CD14-positive monocyte (primary cell): ENCODE measurements at places on chromosomes 7 and 10. TPM values are rescaled to one million over a fixed set of nuclear protein-coding genes. Genes with fewer than 3 reads are reported as not detected.

DNA sequence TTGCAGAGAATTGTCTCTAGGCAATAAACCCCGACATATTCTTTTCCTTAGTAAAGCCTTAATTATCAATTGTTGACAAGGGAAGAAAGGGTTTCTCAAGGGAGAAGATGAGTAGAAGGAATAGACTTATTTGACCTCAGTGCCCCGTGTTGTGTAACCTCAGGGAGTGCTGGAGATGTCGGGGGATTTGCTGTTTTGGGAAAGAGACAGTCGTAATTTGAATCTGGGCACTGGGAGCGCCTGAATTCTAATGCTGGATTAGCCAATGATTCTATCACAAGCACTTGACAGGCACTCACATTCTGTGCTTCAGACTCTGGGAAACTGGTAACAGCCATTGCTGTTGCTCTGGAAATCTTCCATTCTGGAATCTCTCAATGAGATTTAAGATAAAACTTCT lies 13.8 kb upstream of the LMOD2 start:
- H3K4me3 ChIP-seq: no peak overlapping the region
- no peaks in the 10 kb centered on the region for H3K4me1 ChIP-seq
- no peaks in the 10 kb centered on the region for H3K36me3 ChIP-seq
- H3K27ac ChIP-seq: no peak overlapping the region

DNA sequence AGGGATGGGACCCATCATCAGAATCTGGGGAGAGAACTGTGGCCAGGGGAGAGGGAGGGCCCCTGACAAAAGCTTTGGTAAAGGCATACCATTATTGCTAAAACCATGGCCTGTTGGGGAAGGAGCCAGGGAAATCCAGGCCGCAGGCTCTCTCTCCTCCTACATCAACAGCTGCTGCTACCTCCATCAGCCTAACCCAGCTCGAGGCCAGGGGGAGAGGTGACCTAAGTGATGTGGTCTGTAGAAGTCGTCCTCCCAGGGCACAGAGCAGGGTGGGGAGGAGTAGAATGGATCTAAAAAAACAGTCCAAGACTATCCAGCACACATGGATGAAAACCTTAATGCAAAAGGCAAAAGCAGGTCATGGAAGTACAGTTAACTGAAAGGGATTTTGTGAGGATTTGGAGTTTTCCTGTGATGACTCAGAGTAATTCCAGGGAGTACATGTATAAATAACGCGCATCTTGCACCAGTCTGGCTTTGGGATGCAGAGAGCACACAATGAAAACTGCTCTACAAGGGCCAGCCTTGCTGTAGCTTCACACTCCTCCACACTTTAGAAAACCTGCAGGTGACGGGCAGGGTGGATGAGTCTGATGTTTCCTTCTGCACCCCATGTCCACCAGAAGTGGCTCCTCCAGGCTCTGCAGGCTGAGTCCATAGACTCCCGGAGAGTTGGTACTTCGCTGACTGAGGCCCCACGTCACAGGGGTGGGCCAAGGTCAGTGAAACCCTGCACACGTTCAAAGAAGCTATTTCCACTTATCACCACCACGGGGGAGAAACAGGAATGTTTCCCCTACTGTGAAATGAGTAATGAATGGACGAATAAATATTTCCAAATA lies 38.5 kb upstream of the MSMB start:
- H3K27ac ChIP-seq: no peak overlapping the region
- peaks cover 29% of the 10 kb centered on the region for H3K4me1 ChIP-seq
- no peak for DNase-seq
- H3K27me3 ChIP-seq: no peaks in the 10 kb centered on the region

GRCh38 chr10:131406676-131407392 lies 95.3 kb upstream of the TCERG1L start:
- no peaks in the 10 kb centered on the region for H3K4me1 ChIP-seq
- H3K36me3 ChIP-seq: no peaks in the 10 kb centered on the region
- no peak for DNase-seq
- no peak overlapping the region for H3K27ac ChIP-seq
- no peaks in the 10 kb centered on the region for H3K27me3 ChIP-seq
- H3K4me3 ChIP-seq: no peak overlapping the region

GRCh38 chr7:118186501-118186900 lies 2.5 kb downstream of the LSM8 start:
- H3K36me3 ChIP-seq: peaks cover 43% of the 10 kb centered on the region
- H3K4me1 ChIP-seq: peaks cover 15% of the 10 kb centered on the region
- H3K4me3 ChIP-seq: no peak overlapping the region
- DNase-seq: no peak
- no peaks in the 10 kb centered on the region for H3K27me3 ChIP-seq

GRCh38 chr7:1758859-1759521 lies 88.9 kb downstream of the ELFN1 start:
- H3K27me3 ChIP-seq: no peaks in the 10 kb centered on the region
- no peaks in the 10 kb centered on the region for H3K36me3 ChIP-seq
- no peak overlapping the region for H3K27ac ChIP-seq
- no peaks in the 10 kb centered on the region for H3K4me1 ChIP-seq
- no peak overlapping the region for H3K4me3 ChIP-seq

DNA sequence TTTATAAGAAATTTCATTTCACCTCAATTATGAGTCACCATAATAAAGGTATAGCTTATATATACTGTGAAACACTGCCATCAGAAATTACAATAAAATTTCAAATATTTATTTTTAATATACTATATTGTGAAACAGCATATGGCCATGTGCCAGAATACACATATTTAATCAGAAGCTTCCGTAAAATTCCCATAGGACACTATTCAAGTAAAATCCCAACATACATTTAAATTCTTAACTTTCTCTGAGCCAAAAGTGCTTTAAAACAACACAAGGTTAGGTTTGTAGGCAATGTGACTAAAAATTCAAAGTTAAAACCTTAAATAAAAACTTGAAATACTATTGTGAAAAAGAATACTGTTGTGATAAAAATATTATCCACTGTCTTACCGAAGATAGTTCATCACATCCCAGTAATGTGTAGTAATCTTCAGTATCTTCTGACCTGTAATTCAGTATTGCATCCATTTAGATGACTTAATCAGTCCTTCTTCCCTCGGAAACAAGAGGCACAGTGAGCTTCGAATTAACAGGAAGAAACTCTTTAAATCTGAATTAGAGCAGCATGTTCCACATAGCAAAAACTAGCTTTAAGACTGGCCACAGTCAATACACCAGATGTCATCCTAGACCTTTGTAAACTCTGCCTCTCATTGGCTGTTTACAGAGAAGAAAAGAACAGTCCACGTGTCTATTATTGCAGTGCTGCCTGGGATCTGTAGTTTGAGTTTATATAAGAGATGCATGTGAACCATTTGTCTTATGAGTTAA lies at the start of gene DNAJC12:
Gene DNAJC12, minus strand, starts transcription at position 648 of the 774 bp plus-strand sequence. Its CDS starts 177 bp downstream, at position 471.
- H3K4me1 ChIP-seq: peaks cover 4% of the 10 kb centered on the region
- no peaks in the 10 kb centered on the region for H3K27me3 ChIP-seq
- no peak within 1 kb of the TSS for H3K27ac ChIP-seq
- H3K36me3 ChIP-seq: no peaks in the 10 kb centered on the region

- H3K36me3 ChIP-seq: no peaks in the 10 kb centered on the region
- DNase-seq: no peak
- no peaks in the 10 kb centered on the region for H3K27me3 ChIP-seq
Observed at GRCh38 chr7:83410989-83411591, 237.8 kb downstream of the SEMA3E start.

GRCh38 chr10:116608686-116609594 lies 11.8 kb upstream of the PNLIPRP2 start:
- H3K27ac ChIP-seq: no peak overlapping the region
- no peaks in the 10 kb centered on the region for H3K27me3 ChIP-seq
- H3K36me3 ChIP-seq: no peaks in the 10 kb centered on the region
- H3K4me1 ChIP-seq: no peaks in the 10 kb centered on the region
- H3K4me3 ChIP-seq: no peak overlapping the region

- H3K4me3 ChIP-seq: no peak overlapping the region
- DNase-seq: no peak
- no peaks in the 10 kb centered on the region for H3K27me3 ChIP-seq
- H3K27ac ChIP-seq: no peak overlapping the region
Observed at GRCh38 chr10:53808677-53809372, 992.2 kb downstream of the PCDH15 start.

GRCh38 chr10:132941640-132942051 lies 724 bp downstream of the CFAP46 start:
- no peaks in the 10 kb centered on the region for H3K36me3 ChIP-seq
- H3K27ac ChIP-seq: no peak overlapping the region
- DNase-seq: no peak
- peaks cover 49% of the 10 kb centered on the region for H3K27me3 ChIP-seq

DNA sequence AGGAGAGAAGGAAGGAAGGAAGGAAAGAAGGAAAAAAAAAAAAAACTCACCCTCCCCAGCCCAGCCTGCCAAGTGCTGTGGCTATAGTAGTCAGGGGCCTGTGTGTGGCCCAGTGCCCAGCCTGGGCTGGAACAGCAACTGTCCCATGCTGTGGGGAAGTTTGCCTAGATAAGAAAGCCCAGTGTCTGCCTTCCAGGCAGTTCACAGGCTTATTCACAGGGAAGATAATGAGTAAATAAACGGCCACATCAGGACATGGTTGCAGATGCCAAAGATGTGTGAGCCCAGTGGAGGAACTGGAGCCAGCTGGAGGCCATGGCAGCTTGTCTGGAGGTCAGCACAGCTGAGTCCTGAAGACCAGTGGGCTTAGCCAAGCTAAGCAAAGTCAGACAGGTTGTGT lies 132.4 kb upstream of the FOXK1 start:
- no peaks in the 10 kb centered on the region for H3K36me3 ChIP-seq
- no peak for DNase-seq
- no peaks in the 10 kb centered on the region for H3K27me3 ChIP-seq
- no peak overlapping the region for H3K4me3 ChIP-seq
- H3K4me1 ChIP-seq: no peaks in the 10 kb centered on the region

DNA sequence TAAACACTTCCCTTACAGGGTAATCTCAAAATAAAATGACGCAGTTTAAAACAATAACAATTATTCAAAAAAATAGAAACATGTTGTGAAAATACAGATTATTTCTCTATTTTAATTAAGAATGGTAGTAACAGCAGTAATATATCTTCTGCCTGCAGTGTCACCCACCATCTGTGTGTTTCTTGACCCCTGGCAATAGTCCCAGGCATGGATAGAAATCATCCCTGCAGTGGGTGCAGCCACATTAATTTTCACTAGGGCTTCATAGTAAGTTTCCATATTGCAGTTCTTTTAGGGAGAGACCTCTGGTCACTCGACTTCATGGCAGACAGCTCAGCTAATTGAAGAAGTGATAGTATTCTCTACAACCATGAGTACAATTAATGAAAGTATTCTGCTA lies 470.1 kb upstream of the TEX47 start:
- no peak for DNase-seq
- H3K36me3 ChIP-seq: no peaks in the 10 kb centered on the region
- no peak overlapping the region for H3K4me3 ChIP-seq
- no peaks in the 10 kb centered on the region for H3K4me1 ChIP-seq
- no peak overlapping the region for H3K27ac ChIP-seq

DNA sequence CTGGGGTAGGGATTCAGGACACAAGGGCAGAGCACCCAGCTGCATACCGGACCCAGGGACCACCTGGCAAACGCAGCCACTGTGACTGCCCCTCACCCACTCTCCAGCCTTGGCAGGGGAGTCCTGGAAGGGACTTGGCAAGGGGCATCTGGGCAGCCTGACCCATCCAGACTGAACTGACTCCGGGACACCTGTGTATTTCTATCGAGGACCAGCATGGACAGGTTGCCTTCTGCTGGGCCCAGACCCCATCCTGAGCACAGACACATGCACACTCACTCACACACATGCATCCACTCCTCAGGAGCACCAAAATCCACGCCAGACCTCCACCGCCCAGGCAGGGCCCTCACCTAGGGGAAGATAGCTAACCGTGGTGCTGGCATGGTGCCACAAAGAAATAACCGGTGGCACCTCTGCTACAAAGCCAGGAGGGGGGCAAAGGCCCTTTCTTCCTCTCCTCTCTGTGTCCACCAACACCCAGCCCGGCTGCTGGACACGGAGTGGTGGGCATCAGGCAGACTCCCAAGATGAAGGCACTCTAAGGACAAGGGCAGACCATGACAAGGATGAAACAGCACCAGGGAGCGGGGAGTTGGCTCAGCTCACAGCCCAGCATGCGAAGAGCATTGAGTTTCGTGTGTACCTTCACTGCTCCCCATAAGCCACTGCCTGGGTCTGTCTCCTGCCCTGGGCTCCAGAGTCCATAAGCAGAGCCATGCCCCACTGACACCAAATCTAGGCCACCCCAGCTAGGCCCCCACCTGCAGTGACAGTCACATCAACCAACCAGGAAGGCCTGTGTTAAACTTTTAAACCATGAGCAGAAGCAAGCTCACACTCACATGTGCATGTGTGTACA lies 35.3 kb downstream of the KCNH2 start:
- no peak for DNase-seq
- H3K36me3 ChIP-seq: no peaks in the 10 kb centered on the region
- H3K4me1 ChIP-seq: peaks cover 4% of the 10 kb centered on the region

- H3K27ac ChIP-seq: no peak overlapping the region
- H3K36me3 ChIP-seq: peaks cover 15% of the 10 kb centered on the region
- no peak for DNase-seq
Observed at GRCh38 chr7:107228291-107228690, 59.5 kb downstream of the HBP1 start.

- DNase-seq: no peak
- H3K27me3 ChIP-seq: no peaks in the 10 kb centered on the region
- no peak overlapping the region for H3K27ac ChIP-seq
- no peaks in the 10 kb centered on the region for H3K4me1 ChIP-seq
- no peaks in the 10 kb centered on the region for H3K36me3 ChIP-seq
Observed at GRCh38 chr10:66629996-66630395, 295.8 kb upstream of the LRRTM3 start.

GRCh38 chr10:60502621-60503020 lies 112.9 kb upstream of the ANK3 start:
- no peak for DNase-seq
- H3K4me3 ChIP-seq: no peak overlapping the region
- no peak overlapping the region for H3K27ac ChIP-seq
- no peaks in the 10 kb centered on the region for H3K27me3 ChIP-seq

DNA sequence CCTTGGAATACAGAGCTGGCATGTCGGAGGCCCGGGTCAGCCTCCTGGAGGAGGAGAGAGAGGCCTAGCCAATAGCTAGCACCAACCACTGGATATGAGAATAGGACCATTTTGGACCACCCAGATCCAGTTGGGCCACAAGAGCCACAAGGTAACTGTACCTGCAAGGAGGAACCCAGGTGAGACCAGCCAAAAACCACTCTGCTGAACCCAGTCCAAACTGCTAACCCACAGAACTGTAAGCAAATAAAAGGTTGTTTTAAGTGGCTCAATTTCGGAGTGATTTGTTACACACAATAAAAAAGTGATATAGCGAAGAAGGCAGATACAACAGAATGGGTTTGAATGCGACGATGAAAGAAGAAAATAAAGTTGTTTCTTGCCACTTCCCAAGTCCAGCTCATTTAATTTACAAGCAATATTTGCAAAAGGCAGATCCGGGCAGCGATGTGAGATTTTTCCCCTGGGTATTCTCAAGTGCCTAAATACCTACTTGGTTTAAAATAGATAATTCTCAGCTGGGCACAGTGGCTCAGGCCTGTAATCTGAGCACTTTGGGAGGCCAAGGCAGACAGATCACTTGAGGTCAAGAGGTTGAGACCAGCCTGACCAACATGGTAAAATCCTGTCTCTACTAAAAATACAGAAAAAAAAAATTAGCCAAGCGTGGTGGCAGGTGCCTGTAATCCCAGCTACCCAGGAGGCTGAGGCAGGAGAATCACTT lies 23.1 kb downstream of the ZNF467 start:
- no peak overlapping the region for H3K27ac ChIP-seq
- H3K4me1 ChIP-seq: peaks cover 38% of the 10 kb centered on the region

The AS3MT gene
- polyA plus RNA-seq: not detected

The AKR1C4 gene
- not detected for polyA plus RNA-seq

The HTR5A gene
- not detected for polyA plus RNA-seq

The CASTOR2 gene
- polyA plus RNA-seq: 0.79 TPM
